ENCODE measurements at places on chromosomes 3 and 15.
A peak's percentile ranks its signal among the peaks of the same experiment; 100 is the strongest.

- peak; percentile 9 for DNase-seq
Measured at GRCh38 chr15:100703032-100703578, 100.7 kb downstream of the ASB7 start.

GRCh38 chr15:72887376-72887775 lies 103.8 kb upstream of the ADPGK start:
- no peak for DNase-seq

GRCh38 chr3:43004282-43004681 lies 25.2 kb downstream of the GASK1A start:
- no peak for DNase-seq

DNA sequence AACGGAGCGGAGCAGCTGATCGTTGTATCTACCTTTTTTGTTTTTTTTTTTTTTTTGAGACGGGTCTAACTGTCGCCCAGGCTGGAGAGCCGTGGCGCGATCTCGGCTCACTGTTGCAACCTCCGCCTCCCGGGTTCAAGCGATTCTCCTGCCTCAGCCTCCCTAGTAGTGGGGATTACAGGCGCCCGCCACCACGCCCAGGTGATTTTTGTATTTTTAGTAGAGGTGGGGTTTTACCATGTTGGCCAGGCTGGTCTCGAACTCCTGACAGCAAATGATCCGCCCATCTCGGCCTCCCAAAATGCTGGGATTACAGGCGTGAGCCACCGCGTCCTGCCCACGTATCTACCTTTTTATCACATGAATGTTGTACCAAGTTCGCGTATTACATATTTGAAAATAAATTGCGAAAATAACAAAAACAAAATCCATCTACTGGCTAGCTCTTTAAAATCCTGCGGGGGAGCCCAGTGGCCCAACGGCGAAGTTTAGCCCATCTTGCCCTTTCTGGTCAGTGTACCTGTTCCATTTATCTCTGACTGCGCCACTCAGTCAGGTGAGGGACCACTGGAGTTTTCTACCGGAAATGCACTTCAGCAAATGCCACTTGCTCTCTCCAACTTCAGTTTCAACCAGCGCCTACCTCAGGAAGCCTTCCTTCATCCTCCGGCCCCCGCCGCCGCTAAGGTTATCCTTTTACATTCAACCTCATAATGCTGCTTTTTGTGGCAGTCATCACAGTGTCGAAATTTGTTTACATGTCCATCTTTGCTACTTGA lies 1.2 kb upstream of the EIF3J start:
- no peak for DNase-seq

DNA sequence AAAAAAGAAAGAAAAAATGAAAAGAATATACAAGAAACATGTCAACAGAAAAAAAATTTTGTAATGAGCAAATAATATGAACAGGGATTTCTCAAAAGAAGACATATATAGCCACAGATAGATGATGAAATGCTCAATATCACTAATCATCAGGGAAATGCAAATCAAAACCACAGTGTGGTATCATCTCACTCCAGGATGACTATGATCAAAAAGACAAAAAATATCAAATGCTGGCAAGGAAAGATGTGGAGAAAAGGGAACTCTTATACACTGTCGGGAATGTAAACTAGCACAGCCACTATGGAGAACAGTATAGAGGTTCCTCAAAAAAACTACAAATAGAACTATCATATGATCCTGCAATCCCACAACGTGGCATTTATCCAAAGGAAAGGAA lies 94.1 kb downstream of the C3orf70 start:
- no peak for DNase-seq

GRCh38 chr3:27607370-27607769 lies 114.8 kb downstream of the EOMES start:
- no peak for DNase-seq

DNA sequence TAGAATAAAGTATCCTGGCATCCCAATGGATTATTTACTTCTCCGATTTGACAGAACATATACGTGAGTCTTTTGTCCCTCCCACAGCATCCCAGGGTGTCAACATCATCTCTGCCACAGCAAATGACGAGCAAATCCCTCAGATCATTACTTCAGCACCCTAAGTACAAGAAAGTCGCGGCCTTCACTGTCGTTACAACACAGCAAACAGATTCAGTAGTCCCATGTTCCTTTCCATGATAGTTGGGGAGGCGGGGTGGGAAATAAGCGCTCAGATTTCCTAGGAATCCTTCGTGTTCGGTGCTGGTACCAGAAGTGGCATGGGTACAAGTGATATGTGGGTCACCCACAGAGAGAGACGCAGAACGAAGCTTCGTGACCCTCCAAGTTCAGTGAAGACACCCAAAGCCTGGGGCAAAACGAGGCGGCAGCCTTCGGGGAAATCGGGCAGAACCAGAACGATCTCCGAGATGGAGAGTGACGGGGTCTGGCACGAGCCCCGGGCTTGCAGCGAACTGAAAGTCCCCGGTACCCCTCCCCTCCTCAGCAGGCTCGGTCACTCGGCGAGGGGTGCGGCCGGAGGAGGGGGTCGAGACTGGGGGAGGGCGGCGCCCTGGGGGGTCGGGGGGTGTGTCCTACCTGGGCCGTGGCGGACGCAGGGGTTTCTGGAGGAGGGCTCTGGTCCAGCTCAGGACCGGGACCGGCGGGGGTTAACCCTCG lies 619 bp downstream of the TTBK2 start:
- DNase-seq = no peak

Data from stimulated activated CD4-positive, alpha-beta T cell treated with anti-CD3 and anti-CD28 coated beads, Interleukin-1b, Interleukin-23, amount 100 ng/mL, for 24 hours (primary cell).